ENCODE measurements at places on chromosomes 1 and 21. TPM values are rescaled to one million over a fixed set of nuclear protein-coding genes. Genes with fewer than 3 reads are reported as not detected.

The IVL gene
- not detected for total RNA-seq

The SYDE2 gene
- total RNA-seq = 18.2 TPM

The MSH4 gene
- total RNA-seq = 0.26 TPM

The GADD45A gene
- 106 TPM for total RNA-seq

The SRSF11 gene
- total RNA-seq = 145 TPM

The LRRC47 gene
- total RNA-seq = 51.0 TPM

The PLCH2 gene
- total RNA-seq = 41.2 TPM

The OR2G6 gene
- total RNA-seq = not detected

The CRABP2 gene
- 1,115 TPM for total RNA-seq

The SLAMF9 gene
- not detected for total RNA-seq

Data from Panc1 (cell line).